Neural progenitor cell (in vitro differentiated cells): ENCODE measurements at places on chromosomes 7 and 10.

DNA sequence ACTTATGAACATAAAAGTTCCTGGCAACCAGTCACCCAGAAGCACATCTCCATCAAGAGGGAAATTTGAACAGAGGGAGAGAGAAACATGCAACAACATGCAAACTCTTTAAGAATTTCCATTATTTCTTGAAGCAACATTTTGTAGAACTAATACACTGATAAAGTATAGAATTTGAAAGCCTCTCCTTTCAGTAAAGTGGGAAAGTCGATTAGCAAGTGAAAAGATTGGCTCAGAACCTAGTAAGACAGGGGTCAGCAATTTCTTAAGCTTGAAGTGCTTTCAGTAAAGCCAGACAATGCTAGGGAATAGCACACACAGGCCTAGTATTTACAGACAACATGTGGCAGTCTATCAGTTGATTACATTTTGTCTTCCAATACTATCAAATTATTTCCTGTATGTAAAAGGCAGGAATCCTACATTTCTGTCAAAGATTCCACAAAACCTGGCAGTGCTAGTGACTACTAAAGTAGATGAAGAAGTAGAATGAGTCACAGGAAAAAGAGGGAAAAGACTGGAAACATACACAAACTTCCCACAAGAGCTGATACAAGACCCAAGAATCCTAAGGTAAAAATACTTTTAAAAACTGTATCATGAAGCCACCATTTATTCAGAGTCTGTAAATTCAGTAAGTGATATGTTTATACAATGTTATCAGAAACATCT, 25.2 kb downstream of the DNAJC1 start:
- peak; percentile 45 for DNase-seq

GRCh38 chr10:28694530-28694929, 17.2 kb downstream of the BAMBI start:
- DNase-seq = no peak

- no peak for DNase-seq
These were observed 185.7 kb upstream of the FZD8 start for GRCh38 chr10:35827783-35828182.

GRCh38 chr10:64626924-64627323, 1105.7 kb downstream of the REEP3 start:
- DNase-seq = no peak

- peak; percentile 57 for DNase-seq
These were observed 734 bp downstream of the CHST3 start for GRCh38 chr10:71964743-71965515.

DNA sequence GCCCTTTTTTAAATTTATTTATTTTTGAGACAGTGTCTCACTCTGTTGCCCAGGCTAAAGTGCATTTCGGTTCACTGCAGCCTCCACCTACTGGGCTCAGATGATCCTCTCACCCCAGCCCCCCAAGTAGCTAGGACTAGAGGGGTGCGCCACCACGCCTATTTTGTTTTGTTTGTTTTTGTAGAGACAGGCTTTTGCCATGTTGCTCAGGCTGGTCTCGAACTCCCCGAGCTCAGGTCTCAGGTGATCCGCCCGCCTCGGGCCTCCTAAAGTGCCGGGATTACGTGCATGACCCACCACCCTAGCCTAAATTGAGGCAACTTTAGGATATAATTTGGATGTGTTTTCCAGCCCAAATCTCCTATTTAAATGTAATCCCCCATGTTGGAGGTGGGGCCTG, 805 bp downstream of the ZNF736 start:
- no peak for DNase-seq

- DNase-seq = no peak
These were observed 28.3 kb downstream of the CCM2 start for GRCh38 chr7:45028138-45028919.

DNA sequence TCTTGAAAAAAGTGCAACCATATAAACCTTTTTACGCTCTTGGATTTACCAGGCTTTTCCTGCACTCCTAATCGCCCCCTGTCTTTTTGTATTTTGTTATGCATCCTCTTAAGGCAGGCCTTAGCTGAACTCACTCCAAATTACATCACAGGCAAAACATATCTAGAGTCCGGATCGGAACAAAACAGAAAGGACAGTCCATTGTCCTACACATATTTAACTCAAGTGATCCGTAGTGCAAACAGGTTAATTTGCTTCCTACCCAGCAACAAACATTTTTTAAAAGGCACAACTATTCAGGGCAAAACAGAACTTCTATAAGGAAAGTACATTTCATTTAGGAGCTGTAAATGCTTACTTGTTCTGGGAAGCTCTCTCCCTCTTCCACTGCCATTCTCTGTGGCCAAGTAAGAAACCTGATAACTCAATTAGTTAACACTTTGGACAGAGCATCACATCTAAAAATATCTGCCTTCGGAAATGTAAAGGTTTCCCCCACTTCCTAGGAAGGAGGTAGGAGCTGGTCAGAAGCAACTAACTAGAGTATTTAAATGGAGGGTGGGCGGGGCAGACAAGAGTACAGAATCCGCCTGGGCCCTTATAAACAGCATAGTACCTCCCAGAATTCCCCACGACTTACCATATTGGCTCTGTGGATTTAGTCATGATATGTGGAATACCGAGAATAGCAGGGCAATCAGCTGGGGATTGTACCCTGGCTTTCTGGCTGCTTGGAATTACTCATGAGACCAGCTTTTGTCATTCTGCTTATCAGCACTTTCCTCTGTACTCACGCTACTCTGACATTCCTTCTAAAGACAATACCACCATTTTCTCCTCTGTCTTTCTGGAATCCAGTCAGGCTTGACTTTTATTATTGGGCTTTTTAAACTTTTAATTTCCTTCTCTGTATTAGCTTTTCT, 89.5 kb downstream of the ANK3 start:
- DNase-seq = peak; percentile 65

DNA sequence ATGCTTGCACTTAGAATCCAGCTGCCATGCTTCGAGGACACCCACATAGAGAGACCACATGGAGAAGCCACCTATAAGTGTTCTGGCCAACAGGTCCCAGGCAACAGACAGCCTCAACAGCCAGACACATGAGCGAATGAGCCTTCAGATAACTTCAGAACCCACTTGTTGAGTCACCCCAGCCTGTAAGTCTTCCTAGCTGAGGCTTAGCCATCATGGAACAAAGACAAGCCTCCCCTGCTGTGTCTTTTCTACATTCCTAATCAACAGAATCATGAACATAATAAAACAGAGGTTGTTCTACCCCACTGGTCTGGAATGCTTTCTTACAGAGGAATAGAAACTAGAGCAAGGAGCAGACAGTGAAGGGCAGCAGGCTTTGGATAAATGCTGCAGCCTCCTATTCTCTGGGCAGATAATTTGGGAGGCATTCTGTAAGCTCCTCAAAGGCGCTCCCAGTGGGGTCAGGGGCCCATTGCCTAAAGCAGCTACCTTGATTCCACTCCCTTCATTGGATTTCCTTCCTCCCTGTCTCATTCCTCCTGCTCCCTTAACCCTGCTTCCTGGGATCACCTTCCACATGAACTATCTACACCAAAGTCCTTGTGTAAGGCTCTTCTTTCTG, 4.6 kb downstream of the TLL2 start:
- peak; percentile 58 for DNase-seq

DNA sequence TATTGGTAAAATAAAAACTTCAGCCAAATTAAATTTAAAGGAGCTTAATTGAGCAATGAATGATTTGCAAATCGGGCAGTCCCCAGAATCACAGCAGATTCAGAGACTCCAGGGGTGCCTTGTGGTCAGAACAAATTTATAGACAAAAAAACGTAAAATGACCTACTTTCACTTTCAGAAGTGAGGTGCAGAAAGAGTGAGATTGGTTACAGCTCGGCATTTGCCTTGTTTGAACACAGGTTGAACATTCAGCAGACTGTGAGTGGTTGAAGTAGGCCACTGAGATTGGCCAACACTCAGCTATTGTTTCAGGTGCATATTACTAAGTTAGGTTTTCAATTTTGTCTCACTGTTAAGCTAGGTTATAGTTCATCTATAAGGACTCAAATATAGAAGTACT, 153.4 kb downstream of the BICC1 start:
- DNase-seq = no peak

DNA sequence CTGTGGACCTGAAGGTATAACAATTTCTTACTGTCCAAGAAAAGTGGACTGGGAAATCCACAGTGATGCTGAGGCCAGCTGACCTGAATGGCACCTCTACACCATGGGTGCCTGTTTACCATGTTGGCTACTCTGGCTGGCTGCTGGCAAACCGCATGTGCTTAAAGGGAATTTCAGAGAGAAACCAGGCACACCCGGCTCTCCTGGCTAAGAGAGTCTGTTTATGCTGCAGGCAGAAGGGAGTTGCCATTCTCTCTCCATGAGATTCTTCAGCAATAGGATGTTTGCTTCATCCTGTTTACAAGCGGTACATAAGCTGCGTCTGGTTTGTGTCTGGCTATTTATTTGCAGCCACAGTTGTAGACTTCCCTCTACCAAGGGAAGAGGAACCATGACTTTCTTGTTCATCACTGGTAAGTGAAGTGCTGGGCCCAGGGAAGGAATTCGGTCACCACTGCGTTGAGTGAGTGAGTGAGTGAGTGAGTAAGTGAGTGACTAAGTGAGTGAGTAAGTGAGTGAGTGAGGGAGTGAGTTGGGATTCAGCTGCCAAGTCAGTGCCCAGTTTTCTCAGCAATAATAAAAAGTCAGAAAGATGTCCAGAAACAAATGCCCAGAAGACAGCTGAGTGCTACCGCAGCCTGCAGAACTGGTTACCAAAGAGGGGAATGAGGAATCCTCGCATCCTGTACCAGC, 90.4 kb downstream of the COBL start:
- DNase-seq = no peak
